ENCODE measurements at places on chromosomes 7 and 10.
A peak's percentile ranks its signal among the peaks of the same experiment; 100 is the strongest.

DNA sequence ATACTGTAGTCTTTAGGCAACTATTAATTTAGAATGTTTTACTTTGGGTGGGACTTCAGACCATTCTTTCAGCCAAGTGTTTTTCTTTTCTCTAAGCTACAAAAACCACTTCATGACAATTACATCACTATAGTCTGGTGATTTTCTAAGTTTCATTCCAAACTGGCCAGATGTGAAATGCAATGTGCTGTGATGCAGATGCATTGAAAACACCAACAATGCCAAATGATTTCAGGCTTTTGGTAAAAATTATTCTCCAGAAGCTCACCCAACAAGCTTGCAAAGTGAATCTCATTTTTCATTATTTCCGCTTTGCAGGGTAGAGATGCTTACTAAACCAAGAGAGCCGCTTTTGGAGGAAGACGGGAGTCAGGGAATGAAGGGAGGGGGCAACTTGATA lies 118.4 kb upstream of the ANK3 start:
- no peak for DNase-seq

DNA sequence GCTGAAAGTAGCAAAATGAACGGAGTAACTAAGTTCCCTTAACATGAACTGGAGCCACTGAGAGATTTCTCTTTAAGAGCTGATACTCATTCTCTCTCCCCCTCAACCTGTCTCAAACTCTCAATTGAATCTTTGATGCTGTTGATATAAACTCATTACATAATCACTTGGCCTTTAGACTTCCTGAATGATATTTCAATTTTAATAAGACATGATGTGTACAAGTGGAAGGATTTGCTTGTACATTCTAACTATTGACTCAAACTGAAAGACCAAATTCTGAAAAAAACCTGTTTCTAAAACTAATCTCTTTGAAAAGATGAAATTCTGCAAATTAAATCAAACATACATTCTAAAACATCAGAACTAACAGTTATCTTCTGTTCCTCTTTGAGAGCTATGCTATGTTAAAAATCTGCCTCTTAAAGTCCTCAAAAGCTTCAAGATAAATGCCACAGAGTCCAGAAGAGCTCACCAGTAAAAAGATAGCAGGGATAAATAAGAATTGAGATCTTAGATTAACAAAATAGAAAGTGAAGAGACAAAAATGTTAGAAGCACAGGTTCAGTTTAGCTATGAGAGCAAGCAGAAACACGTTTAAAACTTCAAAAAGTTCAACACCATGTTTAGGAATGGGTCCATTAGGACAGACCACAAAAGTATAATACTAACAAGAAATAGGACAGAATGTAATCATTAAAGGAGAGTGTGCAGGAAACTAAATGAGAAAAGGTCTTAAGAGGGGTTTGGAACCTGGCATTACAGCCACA lies 46.1 kb downstream of the TNPO3 start:
- no peak for DNase-seq

GRCh38 chr10:90328459-90328858 lies 529.4 kb downstream of the HTR7 start:
- DNase-seq = no peak

DNA sequence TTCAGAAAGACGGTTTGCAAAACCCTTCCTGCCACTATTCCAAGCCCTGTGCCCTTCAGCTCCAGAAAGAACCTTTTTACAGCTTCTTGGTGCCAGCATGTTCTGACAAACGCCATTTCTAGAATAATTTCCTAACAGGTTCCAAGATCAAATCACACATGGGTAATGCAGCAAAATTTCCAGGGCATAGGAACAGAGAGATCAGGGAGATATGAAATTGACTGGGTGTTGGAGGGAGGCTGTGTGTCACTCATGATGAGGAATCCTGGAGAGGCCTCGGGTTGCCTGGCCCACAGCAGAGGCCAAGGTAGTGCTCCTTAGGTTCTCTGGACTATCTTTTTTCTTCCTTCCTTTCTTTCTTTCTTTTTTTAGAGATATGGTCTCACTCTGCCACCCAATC lies 29.5 kb downstream of the RAB19 start:
- no peak for DNase-seq

DNA sequence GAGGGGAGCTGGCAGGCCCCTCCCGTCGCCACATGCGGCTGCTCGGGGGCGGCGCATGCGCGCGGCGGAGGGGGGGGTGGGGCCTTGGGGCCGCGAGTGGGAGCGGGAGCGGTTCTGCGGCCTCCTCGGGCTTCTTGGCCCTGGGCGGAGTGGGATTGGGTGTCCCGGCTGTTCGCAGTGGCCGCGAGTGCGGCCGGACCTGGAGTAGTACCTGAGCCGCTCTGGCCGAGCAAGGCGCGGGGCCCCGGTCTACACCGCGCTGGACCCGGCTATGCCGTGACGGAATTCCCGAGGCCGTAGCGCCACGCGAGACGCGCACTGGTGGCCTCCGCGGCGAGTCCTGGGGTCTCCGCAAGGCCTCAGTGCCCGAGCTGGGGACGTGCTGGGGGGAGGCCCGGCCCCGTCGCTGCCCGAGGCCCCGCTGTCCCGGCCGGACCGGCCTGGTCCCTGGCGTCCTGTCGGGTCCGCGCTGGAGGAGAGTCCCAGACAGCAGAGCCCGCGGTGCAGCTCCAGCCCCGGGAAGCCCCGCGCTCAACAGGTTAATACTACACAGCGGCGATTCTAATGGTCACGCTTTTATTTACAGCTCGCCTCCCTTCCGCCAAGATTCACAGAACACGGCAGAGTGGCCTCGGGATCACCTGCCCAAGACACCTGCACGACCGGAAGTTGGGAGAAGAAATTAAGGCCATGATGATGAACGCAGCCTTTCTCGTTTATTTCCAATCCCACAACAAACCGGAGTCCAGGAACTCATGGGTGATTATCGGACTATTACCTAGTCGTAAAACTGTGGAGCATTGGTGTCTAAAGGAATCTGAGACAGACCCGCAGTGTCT lies 671 bp upstream of the PAXIP1 start:
- DNase-seq = no peak

DNA sequence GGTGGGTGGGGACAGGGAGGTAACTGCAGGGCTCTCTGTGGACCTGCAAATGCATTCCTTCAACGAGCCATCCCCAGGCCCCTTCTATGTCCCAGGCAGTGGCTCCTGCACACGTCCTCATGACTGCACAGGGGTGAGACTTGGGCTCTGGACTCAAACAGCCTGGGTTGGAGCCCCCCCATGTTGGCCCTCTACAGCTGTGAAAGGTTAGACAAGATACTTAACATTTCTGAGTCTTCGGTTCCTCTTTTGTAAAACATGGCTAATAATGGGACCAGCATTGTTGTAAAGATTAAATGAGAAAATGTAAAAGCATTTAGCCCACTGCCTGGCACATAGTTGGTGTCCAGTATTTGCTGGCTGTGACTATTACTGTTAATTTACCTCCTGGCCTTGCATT lies 41.8 kb downstream of the CHST3 start:
- DNase-seq = no peak

- DNase-seq = no peak
Measured at GRCh38 chr7:137996871-137997270, 5.0 kb downstream of the CREB3L2 start.

DNA sequence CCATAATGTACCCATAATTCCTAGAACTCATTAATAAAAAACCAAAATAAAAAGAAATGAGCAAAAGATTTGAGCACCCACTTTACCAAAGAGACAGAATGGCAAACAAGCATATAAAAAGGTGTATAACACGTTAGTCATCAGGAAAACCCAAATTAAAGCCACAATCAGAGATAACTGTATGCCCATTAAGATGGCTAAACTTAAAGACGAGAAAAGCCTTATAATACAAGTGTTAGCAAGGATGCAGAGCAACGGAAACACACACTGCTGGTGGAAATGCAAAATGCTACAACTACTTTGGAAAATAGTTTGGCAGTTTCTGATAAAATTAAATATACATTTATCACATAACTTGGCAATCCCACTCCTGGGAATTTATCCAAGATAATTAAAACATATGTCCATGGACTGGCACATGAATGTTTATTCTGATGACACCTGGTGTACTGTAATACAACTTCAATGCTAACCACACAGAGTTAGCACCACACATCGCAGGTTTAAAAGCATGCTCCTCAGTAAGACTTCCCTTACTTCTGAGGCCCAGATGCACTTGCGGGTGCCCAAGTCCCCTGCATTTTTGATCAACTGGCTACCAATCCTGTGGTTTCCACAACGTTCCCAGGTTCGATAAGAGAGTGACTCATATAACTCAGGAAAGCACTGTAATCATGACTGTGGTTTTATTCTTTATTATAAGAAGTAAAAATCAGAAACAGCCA lies 158.6 kb downstream of the SNX13 start:
- no peak for DNase-seq

- DNase-seq = no peak
Measured at GRCh38 chr7:69699931-69700330, 101.7 kb downstream of the AUTS2 start.

- DNase-seq = no peak
Measured at GRCh38 chr7:45702751-45703150, 128.6 kb downstream of the ADCY1 start.

DNA sequence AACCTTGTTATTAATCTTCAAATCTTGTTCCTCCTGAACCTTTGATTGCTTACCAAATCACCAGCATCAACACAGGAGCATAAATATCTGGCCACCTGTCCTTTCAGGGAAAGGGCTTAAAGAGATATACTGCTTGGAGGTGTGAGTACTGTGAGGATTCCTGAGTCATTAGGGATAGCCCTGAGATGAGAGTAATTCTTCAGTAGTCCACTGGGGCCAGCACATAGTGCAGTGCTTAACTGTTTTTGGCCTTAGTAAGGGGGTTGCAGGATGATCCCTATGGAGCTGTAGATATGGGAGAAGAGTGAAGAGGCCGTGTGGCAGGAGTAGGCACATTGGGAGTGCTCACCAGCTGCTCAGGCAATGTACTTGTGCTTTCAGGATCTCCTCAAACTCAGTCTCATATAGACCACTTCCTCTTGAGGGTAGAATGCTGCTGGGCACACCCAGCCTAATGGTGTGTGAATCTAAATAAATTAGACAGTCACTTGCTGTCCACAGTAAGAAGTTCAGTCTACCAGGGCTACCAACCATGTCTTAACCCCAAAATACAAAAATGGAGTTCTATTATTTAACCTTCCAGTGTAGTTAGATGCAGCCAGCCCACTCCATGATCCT lies 26.5 kb upstream of the GPR141 start:
- no peak for DNase-seq

DNA sequence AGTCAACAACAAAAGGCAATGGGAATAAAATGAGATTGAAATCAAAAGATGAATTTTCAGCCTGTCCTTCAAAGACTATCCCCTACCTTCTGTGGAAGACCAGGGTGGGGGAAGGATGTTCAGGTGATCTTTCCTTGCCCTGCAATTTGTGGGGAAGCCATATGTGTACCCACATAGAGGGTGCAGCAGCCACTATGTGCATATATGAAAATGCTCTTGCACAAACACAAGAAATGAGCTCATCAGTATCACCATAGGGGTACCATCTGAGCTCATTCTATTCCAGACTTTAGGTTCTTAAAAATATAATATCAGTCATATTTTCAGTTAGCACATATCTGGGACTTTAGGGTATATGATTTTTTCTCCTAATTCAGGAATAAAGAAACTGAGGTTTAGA lies 17.7 kb downstream of the GIMAP5 start:
- no peak for DNase-seq

DNA sequence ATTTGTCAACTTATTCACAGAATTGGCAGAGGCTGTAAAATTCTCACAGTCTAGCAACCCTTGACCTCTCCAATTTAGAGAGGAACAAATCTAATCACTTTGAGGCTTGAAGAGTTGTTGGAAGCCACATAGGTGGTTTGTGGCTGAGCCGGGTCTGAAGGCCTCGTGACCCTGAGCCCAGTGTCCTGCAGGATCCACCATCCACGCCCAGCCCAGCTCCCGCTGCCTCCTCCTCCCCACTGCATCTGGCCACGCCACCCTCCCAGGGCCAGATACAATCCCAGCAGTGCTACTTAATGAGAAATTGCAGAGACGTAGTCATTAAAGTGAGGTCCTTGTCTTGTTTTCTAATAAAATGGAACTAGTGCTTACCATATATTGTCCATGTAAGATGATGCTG lies 81.4 kb upstream of the SHH start:
- no peak for DNase-seq

DNA sequence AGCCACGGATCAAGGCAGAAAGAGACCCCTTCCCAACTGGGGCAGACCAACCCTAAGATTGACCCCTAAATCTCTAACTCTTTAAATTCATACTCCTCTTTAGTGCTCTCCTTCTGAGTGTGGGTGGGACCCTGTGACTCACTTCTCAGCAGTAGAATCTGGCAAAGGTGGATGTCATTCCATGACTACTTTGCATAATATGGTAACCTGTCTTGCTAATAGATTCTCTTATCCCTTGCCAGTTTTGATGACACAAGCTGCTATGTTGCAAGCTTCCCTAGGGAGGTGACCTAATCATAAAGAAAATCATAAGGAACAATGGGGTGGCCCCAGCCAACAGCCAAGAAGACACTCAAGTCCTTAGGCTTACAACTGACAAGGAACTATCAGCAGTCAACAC lies 155.4 kb upstream of the VWC2 start:
- no peak for DNase-seq

GRCh38 chr7:97801108-97801507 lies 69.2 kb downstream of the TAC1 start:
- no peak for DNase-seq

DNA sequence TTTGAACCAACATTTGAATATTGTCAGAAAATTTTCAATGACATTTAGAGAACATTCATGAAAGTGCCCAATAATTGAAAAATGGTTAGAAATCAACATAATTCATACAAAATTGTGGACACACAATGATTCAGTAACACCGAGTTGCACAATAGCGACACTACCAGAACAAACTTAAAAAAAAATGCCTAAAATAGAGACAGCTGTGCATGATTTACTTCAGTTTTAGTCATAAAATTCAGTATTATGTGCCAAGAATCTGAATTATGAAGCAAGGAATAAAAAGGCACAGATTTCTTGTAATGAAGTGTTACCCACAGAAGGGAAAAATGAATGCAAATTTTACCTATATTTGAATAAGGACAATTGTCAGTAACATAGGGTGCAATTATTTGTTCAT lies 396.0 kb downstream of the SEMA3D start:
- no peak for DNase-seq

GRCh38 chr7:39414224-39415035 lies 151.8 kb upstream of the YAE1 start:
- peak; percentile 35 for DNase-seq

DNA sequence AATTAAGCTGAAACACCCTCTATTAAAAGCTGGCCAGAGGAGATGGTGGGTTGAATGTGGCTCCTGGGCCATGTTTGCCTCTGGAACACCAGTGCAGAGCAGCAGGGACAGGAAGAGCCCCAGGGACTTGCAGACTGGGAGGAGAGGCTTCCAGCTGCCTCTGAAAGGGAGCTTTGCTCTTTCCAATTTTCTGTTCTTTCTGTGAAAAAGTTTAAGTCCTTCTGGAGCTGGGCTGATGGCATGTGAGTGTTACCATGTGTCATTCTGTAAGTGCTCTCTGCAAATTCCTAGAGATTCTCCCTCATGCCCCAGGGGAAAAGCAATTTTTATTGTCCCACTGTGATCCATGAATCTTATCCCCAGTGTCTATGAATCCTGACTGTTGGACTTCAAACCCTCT lies 112.8 kb upstream of the LANCL2 start:
- no peak for DNase-seq

- DNase-seq = no peak
Measured at GRCh38 chr10:24255881-24256311, 47.0 kb downstream of the KIAA1217 start.

- no peak for DNase-seq
Measured at GRCh38 chr10:132297526-132297925, 10.2 kb downstream of the STK32C start.
